ENCODE measurements at places on chromosomes 1 and 21.

DNA sequence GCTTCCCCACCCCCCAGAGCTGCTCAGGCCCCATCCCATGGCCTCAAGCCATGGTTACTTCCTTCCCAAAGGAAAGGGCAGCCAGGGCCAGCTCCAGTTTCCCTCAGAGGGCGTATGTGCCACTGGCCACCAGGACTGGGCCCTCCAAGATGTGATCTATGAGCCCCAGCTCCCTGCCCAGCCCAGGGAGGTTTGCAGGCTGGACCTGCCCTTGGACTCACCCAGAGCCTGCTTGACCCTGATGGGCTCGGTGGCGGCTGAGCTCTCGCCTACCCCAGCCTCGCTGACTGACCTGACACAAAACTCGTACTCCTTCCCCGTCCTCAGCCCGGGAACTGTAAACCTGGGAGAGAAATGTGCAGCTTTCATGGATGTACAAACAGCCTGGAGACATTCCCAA lies 29.6 kb downstream of the MYOM3 start:
- DNase-seq: no peak

GRCh38 chr21:45078877-45079281 lies 4.5 kb downstream of the ADARB1 start:
- peak; percentile 90 for DNase-seq

DNA sequence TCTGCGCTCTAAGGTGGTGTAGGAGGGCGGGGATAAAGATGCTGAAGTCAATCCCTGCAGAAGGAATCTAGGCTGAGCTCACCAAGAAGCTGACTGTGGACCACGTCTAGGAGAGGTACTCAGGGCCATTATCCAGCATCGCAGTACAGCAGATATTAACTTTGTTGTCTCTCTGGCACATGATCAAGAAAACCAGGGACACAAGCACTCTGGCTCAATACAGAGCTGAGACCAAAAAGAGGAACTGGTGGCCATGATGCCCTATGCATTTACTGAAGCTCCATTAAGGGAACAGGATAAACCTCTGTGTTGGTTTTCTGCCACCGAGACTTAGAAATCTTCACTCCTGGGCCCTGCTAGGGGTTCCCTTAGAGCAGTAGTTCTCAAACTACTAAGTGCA lies 38.0 kb upstream of the ANGPTL7 start:
- DNase-seq: no peak

DNA sequence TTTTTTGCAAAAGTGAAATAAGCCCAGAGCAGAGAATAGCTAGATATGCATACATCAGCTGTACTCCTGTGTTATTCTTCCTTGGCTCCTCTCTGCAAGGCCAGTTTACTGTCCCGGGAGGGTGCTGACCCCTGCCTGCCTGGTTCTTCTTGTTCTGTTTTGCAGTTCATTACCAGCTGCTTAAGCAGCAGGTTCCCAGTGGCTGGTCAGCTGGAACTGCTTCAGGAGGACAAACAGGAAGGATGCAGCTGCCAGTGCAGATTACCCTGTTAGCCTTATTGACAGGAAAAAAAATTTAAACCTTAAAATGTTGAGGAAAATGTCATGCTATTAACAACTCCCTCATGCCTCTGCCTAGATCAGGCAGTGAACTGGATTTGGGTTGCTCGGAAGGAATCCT lies 16.0 kb upstream of the LRIG2 start:
- no peak for DNase-seq

DNA sequence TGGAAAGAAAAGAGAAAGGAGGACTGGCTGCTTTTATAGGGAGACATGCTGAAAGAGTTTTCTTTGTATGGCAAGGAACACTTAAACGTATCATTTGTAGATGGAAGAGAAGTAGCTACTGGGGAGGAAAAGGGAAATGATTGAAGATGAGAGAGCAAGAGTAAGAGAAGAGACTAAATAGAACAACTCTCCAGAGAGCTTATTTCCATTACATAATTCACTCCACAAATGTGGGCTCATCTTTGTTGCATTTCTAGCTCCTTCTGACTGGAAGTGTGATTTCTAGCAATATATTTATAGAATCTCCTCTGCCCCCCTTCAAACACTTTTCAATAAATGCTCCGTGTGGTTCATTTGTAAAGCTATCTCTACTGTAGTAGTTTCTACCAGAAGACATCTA lies 71.0 kb downstream of the ST6GALNAC5 start:
- no peak for DNase-seq

DNA sequence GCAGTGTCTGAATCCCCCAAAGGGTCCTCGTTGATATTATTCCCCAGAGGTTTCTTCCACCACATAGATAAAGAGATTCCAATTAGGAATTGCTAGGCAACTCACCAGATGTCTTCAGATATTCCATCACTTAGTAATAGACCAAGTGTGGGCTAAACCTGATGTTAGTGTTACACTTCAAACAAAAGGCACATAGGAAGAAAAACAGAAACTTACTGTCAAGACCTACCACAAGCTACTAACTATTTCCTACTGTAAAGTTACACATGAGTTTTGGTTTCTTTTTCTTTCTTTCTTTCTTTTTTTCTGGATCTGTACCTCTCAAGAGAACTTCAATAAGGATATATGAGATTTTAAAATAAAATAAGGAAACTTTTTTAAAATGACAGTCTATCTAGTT lies 879.1 kb upstream of the NEGR1 start:
- DNase-seq: no peak

DNA sequence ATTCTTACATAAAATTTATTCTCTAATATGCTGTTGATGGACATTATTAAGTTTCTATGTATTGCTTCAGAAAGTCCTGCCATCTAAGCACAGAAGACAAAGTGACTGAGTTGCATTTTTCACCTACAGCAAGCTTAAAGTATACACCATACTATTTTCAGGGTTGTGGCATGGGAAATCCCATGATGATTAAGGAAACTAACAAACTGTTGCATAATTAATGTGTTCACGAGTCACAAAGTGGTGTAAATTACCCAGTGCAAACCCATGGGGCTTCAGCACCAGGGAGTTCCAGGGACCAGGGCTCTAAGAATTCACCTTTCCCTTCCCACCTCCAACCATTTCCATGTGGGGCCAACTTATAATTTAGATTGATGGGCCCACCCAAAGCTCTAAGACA lies 81.9 kb upstream of the NR5A2 start:
- DNase-seq: no peak

DNA sequence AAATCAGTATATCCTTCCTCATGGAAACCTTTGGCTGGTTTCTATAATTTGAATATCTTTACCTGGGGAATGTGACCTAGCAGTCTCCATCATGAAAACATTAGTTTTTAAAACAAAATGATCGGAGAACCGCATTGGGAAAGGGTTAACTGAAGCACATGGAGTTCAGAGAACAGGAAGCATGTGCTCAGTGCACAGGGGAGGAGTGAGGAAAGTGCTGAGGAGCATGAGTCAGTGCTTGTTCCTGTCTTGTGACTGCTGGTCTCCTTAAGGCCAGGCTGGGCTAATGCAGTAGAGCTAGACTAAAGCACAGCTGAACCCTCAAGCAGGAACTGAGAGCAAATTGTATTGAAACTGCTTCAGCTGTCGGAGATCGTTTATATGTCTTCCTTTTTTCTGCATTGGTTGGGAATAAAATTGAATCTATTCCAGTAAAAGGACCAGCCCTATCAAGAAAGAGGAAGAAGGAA lies 5.8 kb downstream of the IFI16 start:
- peak; percentile 62 for DNase-seq

- DNase-seq: no peak
These were observed 276.3 kb upstream of the GREM2 start for GRCh38 chr1:240888039-240888786.

DNA sequence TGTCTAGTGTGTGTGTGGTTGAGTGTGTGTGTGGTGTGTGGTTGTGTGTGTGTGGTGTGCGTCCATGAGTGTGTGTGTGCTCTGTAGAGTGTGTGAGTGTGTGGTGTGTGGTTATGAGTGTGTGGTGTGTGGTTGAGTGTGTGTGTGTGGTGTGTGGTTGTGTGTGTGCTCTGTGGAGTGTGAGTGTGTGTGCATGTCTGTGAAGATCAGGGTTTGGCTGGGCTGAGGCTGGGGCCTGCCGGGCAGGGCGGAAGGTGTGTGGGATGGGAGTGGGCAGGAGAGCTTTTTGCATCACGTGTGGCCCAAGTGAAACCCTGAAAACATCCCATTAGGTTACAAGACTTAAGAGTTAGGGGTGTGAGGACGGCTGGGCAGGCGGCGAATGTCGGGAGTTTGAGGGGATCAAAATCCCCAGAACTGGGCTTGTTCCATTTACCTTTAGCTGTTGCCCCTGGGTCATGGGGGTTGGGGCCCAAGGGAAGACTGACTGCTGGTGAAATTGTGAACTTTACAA lies 2.9 kb upstream of the FCMR start:
- no peak for DNase-seq

- no peak for DNase-seq
These were observed 58.5 kb upstream of the SH3GLB1 start for GRCh38 chr1:86645851-86646250.

DNA sequence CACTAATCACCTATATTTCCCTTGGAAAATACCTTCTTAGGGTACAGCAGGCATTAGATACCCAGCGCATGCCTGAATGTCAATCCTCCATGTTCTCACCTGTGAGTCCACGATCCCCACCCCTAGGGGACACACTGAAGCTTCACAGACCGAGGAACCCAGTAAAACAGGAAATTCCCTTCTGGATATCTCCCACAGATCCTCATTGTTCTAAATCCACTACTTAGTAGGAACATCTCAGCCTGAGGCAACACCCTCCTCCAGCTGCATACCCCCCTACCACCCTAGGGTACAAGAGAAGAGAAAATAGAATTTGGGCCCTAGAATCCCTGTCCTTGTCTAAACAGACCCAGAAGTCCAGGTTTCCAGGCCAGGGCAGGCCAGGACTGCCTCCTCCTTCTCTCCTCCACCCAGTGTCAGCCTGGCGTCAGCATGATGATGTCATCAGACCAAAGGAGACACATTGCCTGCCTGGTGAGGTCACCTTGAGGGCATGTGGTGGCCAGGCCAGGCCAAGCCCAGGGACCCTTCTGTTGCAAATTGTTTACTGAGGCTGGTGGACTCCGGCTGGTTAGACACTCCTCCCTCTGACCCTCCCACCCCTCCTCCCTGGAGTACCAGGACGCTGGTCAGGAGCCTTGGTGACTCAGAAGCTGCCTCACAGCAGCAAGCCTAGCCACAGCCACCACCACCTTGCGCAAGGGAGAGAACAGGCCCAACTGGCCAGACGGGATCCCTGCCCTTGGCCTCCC lies 6.2 kb downstream of the NECTIN4 start:
- no peak for DNase-seq

- DNase-seq: no peak
These were observed 129.3 kb downstream of the PRDM2 start for GRCh38 chr1:13829152-13829769.

GRCh38 chr1:158035014-158035413 lies 41.6 kb downstream of the KIRREL1 start:
- DNase-seq: no peak

DNA sequence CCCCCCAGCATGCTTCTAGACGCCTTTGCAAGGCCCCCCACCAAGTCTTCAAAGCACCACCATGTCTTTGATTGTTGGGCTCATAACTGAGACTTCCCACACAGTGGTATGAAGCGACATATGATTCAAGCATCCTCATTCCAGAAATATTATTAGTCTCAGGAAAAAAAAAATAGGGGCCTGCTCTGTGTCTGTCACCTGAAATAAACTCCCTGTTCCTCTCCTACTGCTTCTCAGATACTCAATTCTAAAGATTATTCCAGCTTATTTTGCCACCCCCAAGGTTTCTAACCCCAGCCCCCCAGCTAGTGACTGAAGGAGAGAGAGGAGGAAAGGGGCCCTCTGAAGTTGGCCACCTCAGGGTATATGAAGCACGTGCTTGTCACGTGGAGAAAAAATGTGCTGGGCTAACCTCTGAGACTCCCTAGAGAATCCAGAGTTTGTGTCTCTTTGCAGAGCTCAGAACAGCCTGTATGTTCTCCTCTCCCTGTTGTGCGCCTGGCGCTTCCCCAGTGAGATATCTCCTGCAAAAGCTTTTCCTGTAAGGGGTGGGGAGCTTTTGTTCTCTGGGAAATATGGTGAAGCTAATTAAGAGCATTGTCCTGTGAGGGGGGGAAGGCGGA lies 35.9 kb upstream of the RASAL2 start:
- no peak for DNase-seq

- no peak for DNase-seq
These were observed 605.8 kb downstream of the PTPRU start for GRCh38 chr1:29842130-29842529.

- DNase-seq: no peak
These were observed 62.1 kb downstream of the GNG12 start for GRCh38 chr1:67771152-67771551.

DNA sequence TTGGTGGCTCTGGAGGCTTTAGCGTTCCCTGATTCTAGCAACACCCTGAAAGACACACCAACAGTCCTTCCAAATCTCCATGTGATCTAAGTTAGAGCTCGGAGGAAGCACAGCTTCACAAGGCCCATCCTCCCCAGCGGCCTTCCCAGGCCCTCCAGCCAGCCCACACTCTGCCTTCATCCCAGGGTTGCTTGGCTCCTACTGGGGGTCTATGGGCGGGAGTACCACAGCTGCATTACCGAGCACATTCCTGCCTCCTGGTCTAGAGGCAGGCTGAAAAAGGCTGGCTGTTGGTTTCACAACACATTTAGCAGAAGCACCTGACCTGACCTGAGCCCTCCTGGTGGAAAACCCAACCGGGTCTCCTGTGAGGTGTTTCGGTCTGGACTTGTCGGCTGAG lies 54.7 kb upstream of the TRIM67 start:
- DNase-seq: no peak

- no peak for DNase-seq
These were observed 3.7 kb upstream of the KIAA1614 start for GRCh38 chr1:180909005-180909414.

GRCh38 chr21:38448671-38449385 lies 49.4 kb downstream of the ERG start:
- no peak for DNase-seq

DNA sequence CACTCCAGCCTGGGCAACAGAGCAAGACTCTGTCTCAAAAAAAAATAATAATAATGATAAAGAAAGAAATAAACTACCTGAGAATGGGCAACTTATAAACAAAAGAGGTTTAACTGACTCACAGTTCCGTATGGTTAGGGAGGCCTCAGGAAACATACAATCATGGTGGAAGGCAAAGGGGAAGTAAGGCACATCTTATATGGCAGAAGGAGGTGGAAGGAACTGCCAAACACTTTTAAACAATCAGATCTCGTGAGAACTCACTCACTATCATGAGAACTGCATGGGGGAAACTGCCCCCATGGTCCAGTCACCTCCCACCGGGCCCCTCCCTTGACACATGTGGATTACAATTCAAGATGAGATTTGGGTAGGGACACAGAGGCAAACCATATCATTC lies 6.3 kb upstream of the EGLN1 start:
- DNase-seq: no peak

DNA sequence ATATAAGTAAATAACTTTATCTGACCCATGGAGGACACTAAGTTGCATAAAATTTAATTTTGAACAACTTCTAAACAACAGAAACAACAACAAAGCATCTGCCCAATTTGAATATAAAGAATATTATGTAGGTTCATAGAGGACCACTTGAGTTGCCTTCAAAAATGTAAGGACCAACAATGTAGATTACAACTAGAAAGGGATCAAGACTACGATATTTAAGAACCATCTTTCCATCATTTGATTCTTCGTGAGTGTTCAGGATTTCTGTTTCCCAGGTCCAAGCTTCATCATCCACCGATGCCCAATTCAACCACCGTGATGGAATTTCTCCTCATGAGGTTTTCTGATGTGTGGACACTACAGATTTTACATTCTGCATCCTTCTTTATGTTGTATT lies at the start of gene OR14C36:
Gene OR14C36, plus strand, starts transcription at position 301 of the 400 bp plus-strand sequence. Its CDS starts 0 bp downstream, at position 301.
- DNase-seq: no peak
